ENCODE measurements at places on chromosomes 12 and 14.

- DNase-seq, result no peak
Observed at GRCh38 chr12:74985293-74985985, 224.2 kb downstream of the KCNC2 start.

- no peak for DNase-seq
Observed at GRCh38 chr12:82996168-82996812, 309.6 kb downstream of the TMTC2 start.

- DNase-seq, result no peak
Observed at GRCh38 chr14:94458558-94459205, 6.1 kb upstream of the SERPINA11 start.

- no peak for DNase-seq
Observed at GRCh38 chr12:66240096-66240820, 51.2 kb downstream of the IRAK3 start.

GRCh38 chr14:81447021-81447764 is 47.1 kb upstream of the STON2 start:
- no peak for DNase-seq

DNA sequence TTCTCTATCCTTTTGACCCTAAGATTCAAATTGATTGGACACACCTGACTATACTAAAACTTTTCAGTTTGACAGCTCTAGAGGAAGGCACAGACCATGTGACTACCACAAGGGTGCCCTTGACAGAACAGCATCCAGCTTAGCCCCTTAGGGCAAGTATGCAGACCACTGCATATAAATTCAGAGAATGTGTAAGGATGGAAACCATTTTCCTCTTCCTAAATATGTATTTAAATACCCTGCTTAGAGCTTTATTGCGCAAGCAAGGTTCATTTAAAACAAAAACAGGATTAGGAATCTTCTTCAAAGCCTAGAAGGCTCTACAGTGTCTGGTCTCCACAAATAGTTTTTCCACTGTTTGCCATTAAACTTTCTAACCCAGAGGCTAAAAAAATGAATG is 202.8 kb downstream of the MED13L start:
- no peak for DNase-seq

DNA sequence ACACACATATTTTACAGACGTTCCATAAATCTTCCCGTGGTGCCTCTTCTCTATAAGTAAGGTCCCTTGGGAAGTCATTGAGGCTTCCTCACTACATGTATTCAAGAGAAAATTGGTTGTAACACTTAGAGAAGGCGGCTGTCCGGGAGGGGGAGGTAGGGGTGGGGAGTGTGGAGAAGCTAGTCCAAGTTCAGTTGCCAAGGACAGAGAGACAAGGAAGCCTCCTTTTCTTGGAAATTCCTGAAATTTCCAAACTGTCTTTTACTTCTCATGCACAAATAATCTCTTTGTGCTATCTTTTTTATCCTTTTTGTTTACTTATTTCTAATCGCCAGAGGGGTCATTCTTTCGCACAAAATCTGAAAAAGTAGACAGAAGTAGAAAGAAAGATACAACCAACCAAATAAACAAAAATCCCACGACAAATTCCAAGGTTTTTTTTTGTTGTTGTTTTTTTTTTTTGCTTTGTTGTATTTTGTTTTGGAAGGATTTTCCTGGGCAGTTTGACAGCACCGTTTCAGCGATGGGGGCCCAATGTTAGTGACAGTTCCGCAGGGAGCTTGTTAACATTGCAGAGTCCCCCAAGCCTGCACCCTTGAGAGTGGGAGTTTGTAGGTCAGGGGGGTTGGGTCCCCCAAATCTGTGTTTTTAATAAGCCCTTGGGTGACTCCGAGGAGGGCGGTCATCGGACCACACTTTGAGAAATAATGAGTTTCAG is 45.2 kb downstream of the MAP1LC3B2 start:
- no peak for DNase-seq

DNA sequence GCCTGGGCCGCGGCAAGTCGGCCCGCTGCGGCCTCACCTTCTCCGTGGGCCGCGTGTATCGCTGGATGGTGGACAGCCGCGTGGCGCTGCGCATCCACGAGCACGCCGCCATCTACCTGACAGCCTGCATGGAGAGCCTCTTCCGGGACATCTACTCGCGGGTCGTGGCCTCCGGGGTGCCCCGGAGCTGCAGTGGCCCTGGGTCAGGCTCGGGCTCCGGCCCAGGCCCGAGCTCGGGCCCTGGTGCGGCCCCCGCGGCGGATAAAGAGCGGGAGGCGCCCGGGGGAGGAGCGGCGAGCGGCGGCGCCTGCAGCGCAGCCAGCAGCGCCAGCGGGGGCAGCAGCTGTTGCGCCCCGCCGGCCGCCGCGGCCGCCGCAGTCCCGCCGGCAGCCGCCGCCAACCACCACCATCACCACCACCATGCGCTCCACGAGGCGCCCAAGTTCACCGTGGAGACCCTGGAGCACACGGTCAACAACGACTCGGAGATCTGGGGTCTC is 226.2 kb upstream of the CRY1 start:
- DNase-seq, result no peak

- no peak for DNase-seq
Observed at GRCh38 chr12:97541366-97541765, 78.8 kb downstream of the RMST start.

DNA sequence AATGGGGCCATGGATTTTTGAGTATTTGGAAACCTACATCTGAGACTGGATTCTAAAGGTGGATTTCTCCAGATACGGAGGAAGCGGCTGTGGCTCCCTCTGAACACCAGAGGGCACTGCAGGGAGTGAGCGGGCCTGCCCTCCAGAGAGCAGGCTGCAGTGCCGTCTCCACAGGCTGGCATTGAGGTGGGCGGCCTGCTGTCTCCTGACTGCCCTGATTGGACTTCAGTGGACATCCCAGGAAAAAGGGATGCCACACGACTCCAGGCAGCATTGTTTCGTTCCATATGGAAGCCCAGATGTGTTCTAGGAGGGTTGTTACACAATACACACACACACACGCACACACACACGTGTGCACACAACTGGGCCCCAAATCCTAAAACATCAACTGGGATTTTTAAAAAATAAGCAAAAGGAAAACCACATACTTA is 20.9 kb upstream of the ANO2 start:
- DNase-seq, result peak; percentile 72

DNA sequence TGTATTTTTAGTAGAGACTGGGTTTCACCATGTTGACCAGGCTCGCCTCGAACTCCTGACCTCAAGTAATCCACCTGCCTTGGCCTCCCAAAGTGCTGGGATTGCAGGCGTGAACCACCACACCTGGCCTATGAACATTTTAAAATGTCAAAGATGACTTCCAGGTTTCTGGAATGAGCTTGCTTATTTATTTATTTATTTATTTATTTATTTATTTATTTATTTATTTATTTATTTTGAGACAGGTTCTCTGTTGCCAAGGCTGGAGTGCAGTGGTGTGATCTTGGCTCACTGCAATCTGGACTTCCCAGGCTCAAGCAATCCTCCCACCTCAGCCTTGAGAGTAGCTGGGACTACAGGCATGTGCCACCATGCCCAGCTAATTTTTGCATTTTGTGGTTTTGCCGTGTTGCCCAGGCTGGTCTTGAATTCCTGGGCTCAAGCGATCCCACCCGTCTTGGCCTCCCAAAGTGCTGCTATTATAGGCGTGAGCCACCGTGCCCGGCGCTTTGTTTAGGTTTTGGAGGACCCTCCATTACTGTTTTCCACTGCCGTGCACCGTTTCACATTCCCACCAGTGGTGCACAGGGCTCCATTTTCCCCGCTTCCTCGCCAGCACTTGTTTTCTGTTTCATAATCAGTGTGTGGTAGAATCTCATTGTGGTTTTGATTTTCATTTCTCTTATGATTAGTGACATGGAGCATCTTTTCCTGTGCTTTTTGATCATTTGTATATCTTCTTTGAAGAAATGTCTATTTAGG is 6.4 kb upstream of the CFAP251 start:
- DNase-seq, result no peak

- no peak for DNase-seq
Observed at GRCh38 chr12:119742700-119743099, 74.8 kb downstream of the PRKAB1 start.

GRCh38 chr12:40469736-40470135 is 222.5 kb upstream of the CNTN1 start:
- no peak for DNase-seq

- no peak for DNase-seq
Observed at GRCh38 chr14:49160983-49161382, 425.2 kb downstream of the RPS29 start.

DNA sequence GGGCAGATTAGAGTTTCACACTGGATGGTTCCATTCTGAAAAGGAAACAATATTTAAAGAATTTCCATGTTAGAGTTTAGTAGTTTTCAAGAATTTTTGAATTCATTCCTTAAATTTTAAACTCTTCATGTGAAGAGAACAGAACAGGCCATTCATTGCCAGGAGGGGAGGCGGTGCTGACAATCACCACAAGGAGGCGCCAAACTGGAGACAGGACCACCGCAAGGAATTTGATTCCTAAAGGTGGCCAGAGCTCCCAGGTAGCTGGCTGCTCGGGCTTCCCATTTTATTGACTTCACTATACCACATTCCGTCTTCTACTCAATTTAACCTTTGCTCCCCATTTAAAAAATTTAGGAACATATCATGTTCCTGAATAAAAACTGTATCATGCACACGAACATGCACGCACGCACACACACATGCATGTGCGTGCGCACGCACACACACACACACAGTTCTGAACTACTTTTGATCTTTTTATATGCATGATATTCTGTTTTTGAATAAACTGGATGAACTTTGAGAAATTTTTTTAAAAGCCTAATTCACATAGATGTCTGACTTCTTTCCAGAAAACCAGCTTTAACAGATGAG is 101.2 kb downstream of the NELL2 start:
- DNase-seq, result peak; percentile 50

DNA sequence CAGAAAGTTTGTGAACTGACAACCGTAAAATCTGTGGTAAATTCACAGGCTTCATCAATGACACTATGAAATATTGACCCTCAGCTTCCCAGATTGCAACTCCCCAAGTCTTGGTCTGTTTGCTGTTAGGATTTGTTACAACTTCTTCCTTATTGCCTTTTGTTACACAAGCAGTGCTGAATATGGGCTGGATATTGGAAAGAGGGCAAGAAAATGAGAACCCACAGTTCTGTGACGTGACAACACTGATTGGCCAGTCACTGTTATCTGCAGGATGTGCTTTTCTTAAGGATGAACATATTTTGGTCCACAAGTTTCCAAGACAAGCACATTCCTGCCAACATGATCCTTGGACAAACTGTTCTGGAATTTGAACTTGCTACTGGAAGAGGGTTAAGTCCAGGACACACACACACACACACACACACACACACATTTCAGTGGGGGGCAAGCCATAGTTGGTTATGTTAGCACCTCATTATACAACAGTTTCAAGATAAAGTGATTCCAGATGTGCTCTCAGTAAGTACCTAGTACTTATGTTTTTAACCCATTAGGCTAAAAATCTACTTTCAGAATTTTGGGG is 16.6 kb upstream of the SLC38A2 start:
- no peak for DNase-seq

DNA sequence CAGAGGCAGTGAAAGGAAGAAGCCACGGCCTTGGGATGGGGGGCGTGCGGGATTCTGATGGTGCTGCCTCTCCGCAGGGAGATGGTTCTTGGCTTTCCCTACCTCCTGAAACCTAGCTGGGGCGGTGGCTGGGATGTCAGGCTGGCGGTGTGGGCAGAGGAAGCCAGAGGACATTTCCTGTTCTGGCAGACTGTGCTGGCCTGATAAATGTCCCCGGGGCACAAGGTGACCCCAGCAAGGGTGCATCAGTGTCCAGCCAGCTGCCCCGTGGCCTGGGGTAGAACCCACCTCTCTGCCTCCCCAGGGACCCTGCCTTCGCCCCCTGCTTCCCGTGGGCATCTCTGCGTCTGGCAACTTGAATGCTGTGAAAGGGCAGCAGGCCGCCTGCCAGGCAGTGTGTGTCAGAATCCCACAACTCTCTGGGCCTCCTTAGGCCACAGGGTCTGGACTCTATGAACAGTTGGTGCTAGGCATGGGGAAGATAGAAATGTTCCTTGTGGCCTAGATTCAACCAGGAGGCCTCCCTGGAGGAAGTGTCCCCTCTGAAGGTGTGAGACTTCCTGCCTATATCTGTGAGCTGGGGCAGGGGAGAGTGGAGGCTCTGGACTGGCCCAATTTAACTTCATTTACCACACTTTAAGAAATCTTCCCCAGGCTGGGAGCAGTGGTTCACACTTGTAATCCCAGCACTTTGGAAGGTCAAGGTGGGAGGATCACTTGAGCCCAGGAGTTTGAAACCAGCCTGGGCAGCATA is 4.9 kb downstream of the SH2B3 start:
- DNase-seq, result no peak

GRCh38 chr14:80522936-80523335 is 311.6 kb upstream of the DIO2 start:
- DNase-seq, result no peak
